GM12865 (cell line): ENCODE measurements at places on chromosomes 13 and 19.

DNA sequence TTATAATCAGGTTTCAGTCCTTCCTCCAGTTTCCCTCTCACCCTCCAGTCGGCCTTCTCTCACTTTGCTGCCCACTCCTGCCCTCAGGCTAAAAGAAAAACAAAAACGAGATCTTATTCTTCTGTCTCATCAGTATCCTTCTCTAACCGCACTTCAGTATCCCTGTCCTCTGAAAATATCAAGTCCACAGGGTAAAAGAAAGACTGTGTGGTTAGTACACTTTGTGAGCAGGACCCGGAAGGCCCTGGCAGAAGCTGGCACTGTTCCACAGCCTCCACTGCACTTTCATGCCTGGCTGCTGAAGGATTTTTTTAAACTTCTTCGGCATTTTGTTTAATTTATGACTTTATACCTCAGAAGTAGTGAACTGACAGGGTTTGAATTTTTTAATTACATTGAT lies 51.8 kb downstream of the TM9SF2 start:
- no peak for DNase-seq

- no peak for DNase-seq
Observed at GRCh38 chr19:4660181-4660791, 9.9 kb downstream of the MYDGF start.

- DNase-seq = no peak
Observed at GRCh38 chr13:51015973-51016372, 95.1 kb downstream of the C13orf42 start.

DNA sequence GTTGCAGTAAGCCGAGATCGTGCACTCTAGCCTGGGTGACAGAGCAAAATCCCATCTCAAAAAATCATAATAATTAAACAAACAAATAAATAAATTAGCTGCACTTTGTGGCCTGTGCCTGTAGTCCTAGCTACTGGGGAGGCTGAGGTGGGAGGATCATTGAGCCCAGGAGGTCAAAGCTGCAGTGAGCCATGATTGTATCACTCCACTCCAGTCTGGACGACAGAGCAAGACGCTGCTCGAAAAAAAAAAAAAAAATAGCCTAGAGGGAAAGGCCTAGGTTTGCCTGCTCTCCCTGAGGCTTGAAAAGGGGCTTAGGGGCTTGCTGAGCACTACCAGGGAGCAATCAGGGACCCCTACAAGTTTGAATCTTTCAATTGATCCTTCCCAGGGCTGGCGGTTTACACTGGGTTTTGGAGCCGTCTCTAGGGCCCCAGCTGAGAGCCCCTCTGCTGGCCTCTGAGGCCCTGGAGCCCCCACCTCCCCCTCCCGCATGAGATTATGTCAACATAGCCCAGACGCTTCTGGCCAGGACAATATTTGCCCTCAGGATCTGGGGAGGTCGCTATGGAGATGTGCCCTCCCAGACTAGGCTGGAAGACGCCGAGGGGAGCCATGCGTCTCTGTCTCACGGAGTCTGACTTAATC lies 10.4 kb upstream of the GIPR start:
- DNase-seq = no peak

GRCh38 chr19:45475537-45476291 lies 7.9 kb downstream of the FOSB start:
- DNase-seq = no peak

DNA sequence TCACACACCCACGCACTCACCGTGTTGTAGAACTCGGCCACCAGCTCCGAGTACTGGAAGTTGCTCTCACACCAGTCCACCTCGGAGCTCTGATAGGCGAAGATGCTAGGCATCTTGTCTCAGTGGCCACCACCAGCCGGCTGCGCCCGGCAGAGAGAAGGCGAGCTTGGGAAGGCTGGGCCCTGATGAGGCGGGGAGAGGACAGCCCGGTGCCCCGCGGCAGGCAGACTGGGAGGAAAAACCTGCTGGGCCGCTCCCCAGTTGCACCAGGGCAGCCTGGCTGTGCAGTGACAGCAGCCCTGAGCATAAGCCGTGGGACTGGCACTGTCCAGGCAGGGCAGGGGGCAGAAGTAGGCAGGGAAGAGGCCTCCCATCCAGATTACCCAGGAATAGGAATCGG lies at the start of gene ACER1:
ACER1 (minus strand) TSS at position 174 of the 400 bp plus-strand sequence; CDS start at position 113, 61 bp downstream.
- no peak for DNase-seq

DNA sequence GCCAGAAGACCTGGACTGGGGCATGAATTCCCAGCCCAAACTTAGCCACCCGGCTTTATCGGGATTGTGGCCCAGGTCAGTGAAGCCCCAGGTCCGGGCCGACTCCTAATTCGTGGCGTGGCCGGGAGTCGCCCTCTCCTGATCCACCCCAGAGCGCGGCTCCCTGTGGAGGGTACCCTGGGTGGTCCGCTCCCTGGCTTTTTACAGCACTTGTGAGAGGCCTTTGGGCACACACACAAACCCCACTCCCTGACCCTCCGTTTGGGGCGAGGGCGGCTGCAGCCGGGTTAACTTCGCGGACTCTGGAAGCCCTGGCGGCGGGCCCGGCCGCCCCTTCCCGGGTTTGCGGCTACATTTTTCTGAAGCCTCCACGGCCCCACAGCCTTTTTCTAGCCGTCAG lies 56.4 kb downstream of the ZNF568 start:
- no peak for DNase-seq

DNA sequence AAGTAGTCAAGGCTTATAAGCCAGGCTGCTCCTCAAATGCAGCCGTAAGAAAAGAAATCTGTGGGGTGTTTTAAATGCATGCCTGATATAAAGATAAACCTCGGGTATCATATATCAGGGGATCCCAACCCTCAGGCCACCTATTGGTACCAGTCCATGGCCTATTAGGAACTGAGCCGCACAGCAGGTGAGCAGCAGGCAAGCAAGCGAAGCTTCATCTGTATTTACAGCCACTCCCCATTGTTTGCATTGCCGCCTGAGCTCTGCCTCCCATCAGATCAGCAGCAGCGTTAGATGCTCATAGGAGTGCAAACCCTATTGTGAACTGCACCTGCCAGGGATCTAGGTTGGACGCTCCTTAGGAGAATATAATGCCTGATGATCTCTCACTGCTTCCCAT lies 233.5 kb upstream of the SERP2 start:
- no peak for DNase-seq

DNA sequence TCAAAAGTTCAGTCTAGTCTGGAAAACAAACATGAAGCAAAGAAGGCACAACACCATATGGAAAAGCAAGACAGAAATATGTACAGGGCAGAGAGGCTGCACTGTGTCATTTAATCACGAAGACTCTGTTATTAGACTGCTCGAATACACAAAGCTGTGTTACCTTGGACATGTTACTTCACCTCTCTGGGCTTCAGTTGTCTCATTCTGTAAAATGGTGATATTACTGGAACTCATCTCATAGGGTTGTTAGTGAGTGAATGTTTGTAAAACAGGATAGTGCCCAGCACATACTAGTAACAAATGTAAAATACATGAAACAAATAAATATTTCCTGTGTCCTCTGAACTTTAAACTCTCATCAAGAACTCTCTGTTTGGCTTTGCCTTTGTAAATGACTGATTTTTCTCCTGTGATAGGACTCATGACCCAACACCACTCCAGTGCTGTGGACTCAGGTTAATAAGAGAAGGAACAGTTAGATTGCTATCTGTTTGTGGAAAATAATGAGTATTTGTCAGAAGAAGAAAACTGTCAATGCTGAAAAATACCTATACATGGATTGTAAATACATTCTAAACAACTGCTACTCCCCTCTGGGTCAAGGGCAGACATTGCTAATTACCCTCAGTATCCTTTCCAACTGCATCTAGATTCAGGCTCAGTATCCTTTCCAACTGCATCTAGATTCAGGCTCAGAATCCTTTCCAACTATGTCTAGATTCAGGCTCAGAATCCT lies 62.3 kb downstream of the ZIC5 start:
- no peak for DNase-seq

- no peak for DNase-seq
Observed at GRCh38 chr13:63853816-63854215, 2438.2 kb upstream of the PCDH20 start.

DNA sequence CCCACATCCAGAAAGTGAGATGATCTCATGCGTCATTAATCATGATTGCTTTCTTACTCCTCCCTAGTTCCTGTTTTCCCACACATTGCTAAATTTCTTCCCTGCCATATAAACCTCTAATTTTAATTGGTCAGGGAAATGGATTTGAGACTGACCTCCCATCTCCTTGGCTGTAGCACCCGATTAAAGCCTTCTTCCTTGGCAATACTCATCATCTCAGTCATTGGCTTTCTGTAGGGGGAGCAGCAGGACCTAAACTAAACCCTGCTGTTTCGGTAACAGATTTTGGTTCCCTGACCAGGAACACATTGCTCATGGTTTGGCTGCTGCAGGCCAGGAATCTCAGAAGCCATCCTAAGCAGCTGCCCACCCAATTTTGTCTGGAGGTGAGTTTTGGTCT lies 61.7 kb downstream of the SPRYD7 start:
- no peak for DNase-seq

GRCh38 chr13:113901642-113902041 lies 37.8 kb upstream of the GAS6 start:
- DNase-seq = no peak

DNA sequence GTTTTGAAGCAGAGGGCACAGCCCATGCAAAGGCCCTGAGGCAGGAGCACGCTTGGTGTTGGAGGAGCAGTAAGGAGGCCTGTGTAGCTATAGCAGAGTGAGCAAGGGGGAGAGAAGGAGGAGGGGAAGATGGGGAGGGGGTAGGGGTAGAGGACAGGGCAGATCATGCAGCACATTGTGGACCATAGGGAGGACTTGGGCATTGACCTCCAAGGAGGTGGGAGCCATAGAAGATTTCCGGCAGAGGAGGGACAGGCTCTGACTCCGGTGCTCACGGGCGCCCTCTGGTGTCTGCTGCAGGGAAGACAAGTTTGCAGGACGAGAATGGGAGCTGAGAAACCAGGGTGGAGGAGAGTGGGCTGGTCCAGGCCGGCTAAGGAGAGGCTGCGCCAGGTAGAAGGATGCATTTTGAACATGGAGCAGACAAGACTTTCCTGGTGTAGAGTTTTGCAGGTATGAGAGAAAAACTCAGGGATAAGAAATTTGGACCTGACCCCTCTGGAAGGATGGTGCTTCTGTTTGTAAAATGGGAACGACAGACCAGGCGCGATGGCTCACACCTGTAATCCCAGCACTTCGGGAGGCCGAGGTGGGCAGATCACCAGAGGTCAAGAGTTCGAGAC lies 13.7 kb upstream of the CREB3L3 start:
- peak; percentile 77 for DNase-seq

- DNase-seq = no peak
Observed at GRCh38 chr19:46828484-46828883, 22.2 kb downstream of the AP2S1 start.

DNA sequence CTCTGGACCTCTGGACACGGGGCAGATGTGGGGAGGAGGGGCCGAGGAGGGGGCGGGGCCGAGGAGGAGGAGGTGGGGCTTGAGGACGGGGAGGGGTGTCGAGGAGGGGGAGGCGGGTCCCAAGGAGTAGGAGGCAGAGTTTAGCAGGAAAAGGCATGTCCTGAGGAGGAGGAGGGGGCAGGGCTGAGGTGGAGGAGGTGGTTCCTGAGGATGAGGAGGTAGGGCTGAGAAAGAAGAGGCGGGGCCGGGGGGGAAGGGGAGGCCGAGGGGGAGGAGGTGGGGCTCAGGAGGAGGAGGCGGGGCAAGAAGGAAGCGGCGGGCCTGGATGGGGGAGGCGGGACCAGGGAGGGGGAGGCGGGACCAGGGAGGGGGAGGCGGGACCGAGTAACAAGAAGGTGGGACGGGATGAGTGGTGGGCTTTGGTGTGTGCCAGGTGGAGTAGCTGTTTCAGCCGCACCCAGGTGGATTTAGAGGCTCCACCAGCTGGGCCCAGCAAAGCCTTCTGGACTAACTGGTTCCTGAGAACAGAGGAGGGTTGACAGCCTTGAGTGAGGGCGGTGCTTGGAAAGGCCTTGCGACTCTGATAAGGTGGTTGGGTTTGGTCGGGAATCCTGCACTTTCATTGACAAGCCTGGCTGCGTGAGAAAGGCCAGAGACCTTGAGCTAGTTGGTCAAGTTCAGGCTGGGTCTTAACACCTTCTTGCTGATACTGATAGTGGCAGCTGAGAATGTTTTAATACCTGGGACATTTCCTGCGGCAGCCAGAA lies 7.7 kb downstream of the TECR start:
- DNase-seq = peak; percentile 63

DNA sequence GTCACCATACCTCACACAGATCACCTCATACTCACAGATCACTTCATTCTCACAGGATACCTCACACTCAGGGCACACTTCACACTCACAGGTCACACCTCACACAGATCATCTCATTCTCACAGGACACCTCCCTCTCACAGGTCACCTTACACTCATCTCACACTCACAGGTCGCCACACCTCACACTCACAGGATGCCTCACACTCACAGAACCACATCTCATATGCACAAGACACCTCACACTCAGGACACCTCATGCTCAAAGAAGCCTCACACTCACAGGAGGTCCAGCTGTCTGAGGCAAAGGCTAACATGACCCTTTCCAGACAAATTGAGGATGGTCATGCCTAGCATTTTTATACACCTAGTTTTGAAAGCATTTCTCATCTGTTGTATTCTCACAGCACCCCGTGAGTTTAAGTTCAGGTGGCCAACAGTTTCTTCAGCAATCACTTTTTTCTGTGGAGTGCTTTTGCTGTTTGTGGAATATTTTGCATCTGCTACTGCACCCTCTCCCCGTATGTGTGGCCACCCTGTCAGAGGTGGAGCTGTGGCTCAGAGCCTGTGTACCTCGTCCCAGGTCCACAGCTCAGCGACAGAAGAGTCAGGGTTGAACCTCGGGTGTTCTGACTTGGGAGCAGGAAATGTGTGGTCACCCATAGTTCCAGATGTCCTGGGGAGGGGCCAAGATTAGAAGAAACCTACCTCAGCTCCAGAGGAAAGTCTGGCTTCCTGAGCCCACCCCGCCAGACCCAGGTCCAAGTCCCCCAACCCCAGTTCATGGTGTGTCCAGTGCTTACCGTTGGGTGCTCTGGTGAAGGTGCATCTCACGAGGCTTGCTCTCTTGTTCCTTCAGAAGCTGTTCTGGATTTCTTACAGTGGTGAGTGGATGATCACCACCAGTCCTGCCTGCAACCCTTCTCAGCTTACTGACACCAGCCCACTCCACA lies 7.6 kb downstream of the F7 start:
- no peak for DNase-seq

DNA sequence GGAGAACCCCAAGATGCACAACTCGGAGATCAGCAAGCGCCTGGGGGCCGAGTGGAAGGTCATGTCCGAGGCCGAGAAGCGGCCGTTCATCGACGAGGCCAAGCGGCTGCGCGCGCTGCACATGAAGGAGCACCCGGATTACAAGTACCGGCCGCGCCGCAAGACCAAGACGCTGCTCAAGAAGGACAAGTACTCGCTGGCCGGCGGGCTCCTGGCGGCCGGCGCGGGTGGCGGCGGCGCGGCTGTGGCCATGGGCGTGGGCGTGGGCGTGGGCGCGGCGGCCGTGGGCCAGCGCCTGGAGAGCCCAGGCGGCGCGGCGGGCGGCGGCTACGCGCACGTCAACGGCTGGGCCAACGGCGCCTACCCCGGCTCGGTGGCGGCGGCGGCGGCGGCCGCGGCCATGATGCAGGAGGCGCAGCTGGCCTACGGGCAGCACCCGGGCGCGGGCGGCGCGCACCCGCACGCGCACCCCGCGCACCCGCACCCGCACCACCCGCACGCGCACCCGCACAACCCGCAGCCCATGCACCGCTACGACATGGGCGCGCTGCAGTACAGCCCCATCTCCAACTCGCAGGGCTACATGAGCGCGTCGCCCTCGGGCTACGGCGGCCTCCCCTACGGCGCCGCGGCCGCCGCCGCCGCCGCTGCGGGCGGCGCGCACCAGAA lies 1.1 kb downstream of the SOX1 start:
- no peak for DNase-seq
